ELR (cell line): ENCODE measurements at places on chromosomes 4 and X.

GRCh38 chrX:133475521-133475920 is 60.2 kb upstream of the GPC4 start:
- DNase-seq: no peak

GRCh38 chr4:101682946-101683345 is 107.6 kb upstream of the BANK1 start:
- DNase-seq: no peak

DNA sequence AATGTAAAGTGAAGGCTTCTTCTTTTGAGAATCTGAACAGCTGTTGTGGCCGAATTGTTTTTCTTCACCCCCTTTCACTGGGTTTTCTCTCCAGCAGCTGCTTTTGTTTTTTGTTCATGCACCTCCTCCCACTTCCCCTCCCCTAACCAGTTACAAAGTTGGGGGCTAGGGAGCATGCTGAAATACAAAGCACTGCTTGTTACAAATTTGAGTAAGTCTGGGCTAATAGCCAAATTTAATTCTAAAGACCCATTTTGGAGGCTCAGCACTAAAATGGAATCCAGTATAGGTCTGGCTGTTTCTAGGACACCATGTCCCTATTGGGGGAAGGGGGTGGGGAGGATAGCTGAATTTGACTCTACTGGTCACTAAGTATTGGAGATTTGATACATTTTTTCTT is 89.2 kb upstream of the GPM6B start:
- DNase-seq: no peak

DNA sequence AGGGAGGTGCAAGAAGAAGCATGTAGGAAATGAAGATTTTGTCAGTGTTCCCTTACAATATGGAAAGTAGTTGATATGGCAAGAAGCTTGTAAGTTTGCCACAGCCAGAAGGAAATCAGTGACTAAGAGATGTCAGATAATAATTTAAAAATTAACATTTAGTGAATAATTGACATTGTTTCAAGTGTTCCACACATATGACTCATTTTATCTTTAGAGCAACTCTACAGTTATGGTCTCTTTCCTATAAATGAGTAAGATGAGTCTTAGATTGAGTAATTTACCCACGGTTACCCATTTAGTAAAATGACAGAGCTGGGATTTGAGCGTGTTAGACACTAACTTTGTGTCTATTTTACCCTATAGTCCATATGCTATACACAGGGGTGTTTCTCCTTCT is 300.3 kb upstream of the IRS4 start:
- no peak for DNase-seq

DNA sequence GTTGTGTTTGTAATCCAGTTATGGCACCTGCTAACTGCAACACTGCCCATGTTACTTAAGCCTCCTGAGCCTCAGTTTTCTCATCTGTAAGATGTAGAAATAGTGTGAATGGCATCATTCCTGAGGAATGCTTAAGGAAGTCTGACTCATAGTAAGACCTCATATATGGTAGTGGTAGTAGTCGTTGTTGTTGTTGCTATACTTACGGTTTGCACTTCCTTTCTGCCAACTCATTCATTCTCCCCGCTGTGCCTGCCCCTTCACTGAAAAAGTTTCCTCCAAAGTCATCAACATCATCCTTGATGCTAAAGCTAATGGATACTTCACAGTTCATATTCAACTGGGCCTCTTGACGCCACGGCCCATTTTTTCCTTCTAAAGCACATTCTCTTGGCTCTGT is 54.2 kb upstream of the SPANXN3 start:
- DNase-seq: peak; percentile 41

DNA sequence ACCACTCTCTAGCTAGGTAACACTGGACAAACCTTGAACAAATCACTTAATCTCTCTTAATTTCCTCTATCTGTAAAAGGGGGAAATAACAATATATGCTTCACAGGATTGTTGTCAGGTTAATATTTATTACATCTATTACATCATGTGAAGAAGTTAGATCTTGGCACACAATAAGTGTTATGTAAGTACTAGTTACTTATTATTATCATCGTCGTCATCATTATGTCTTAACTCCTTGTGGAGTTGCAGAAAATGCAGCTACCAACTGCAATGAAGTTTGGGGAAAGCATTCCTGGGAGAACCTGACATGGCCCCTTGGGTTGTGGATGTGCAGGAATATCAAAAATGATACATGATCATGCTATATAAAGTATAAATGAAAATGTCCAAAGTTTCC is 4.8 kb upstream of the JCHAIN start:
- no peak for DNase-seq

GRCh38 chr4:122458625-122459024 is 2.1 kb upstream of the IL2 start:
- DNase-seq: peak; percentile 28

DNA sequence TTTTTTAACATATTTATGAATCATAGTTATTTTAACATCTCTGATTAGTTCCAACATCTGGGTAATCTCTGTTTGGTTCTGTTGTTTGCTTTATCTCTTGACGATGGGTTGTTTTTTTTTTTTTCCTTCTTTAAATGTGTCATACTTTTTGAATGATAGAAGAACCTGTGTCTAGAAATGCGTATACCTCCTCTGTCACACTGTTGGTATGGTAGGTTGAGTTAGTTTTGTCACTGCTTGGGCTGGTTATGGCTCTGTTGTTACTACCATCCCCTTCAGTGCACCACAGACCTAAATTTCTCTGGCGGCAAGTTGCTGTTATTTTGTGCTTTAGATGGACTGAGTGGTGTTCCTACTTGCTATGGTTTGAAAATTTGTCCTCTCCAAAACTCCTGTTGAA is 16.8 kb downstream of the STIM2 start:
- DNase-seq: no peak

- no peak for DNase-seq
Measured at GRCh38 chr4:138696058-138696457, 319.5 kb upstream of the NOCT start.

DNA sequence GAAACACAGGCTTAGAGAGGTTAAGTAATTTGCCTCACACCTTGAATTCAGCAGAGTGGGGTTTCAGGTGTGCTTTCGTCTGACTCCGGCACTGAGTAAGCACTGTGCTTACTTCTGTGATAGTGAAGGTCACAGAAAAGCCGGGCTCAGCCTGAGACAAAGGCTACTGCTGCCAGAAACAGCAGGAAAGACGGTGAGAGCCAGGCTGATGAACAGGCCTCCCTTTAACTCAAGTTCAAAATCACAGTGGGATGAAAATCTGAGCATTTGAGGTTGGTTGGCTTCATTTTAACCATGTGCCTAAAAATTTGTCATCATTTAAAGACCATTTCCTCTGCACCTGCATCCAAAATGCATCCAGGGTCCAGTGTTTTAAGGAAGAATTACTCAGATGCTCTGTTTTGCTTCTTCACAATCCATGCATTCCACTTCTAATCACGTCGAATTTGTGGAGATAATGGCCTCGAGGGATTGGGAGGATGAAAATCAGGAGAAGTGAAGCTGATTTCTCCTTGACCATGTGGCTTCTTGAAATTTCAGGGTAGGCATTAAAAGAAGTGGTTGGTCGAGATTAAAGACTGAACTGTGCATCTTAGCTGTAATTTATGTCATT is 121.2 kb upstream of the LNX1 start:
- DNase-seq: no peak

DNA sequence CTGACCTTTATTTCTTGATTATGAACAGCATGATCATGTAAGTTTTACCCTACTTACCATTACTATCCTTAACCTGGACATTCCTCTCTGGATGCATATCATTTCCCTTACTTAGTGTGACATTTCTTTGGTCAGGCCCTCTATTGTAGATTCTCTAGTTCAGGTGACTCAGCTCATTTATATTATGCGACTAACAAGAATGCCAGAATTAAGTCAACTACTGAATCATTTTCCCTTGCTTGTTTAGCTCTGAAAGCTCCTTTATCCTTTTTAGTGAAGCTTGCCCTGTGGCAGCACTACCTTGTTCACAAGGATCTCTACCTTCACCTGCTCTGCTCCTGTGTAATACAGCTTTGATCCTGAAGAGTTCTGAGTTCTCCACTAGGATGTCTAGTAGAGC is 15.1 kb upstream of the UGT2B17 start:
- DNase-seq: peak; percentile 42
